ENCODE measurements at places on chromosomes 5 and 9.

GRCh38 chr5:13649656-13650055 lies 294.8 kb downstream of the DNAH5 start:
- DNase-seq: no peak

- no peak for DNase-seq
Observed at GRCh38 chr9:121949364-121949763, 143.7 kb downstream of the TTLL11 start.

GRCh38 chr9:120368799-120369198 lies 211.2 kb downstream of the CDK5RAP2 start:
- no peak for DNase-seq

DNA sequence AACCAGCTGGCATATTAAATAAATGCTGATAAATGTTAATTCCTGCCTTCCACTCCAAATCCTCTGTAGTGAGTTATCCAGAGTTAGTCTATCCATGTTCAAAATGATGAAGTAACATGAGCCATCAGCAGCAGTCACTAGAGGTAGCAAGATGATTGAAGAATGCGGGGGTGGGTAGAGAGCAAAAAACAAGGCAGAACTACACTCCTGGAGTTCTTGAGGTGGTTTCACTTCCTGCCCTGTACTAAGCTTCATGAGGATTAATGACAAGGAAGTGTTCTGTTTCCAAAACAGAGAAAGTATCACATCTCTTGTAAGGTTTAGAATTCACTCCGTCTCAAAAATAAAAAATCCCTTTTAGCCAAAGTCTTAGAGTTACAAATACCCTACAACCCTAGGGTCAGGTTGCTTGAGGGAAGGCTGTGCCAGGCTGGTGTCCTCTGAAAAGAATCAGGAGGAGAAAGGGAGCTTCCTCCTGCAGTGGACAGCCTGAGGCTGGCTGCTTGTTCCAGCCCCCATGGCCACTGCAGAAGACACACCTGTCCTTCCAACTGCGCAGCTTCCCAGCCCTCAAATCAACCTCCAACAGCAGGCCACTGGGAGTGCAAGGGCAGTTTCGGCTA lies 180.2 kb downstream of the DENND1A start:
- DNase-seq: no peak

DNA sequence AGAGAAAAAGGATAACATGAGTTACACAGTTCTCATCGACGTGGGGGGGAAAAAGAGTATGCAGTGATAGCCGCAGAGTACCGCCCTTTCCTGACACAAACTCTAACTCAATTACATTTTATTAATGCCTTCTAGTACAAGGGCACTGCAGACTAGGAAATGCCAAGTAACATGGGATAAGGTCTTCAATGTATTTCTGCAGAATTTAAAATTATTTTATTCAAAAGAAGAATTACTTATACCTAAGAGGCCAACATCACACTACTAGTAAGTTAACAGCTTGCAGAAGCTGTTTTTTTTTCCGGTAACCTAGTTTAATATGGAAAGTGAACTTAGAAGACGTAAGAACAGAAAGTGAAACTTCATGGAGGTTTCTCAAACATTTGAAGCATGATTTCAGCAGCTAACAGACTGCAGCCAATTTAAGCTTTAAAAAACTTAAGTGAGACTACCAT lies 3.9 kb downstream of the SETX start:
- no peak for DNase-seq

- DNase-seq: peak; percentile 29
Observed at GRCh38 chr5:135539430-135540005, 3.8 kb upstream of the NEUROG1 start.

GRCh38 chr9:137116027-137116507 lies 1.5 kb upstream of the DPP7 start:
- no peak for DNase-seq

DNA sequence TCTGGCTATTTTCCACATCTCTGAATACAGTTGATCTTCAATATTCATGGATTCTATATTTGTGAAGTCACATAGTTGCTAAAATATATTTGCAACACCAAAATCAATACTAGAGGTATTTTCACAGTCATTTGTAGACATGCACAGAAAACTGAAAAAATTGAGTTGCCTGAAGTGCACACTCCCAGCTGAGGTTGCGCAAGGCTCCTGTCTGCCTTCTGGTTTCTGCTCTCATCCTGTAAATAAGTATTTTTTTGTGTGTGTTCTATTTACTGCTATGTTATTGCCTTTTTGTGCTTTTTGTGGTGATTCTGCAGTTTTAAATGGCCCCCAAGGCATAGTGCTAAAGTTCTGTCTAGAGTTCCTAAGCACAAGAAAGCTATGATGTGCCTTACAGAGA lies 371.1 kb upstream of the GRAMD2B start:
- no peak for DNase-seq

DNA sequence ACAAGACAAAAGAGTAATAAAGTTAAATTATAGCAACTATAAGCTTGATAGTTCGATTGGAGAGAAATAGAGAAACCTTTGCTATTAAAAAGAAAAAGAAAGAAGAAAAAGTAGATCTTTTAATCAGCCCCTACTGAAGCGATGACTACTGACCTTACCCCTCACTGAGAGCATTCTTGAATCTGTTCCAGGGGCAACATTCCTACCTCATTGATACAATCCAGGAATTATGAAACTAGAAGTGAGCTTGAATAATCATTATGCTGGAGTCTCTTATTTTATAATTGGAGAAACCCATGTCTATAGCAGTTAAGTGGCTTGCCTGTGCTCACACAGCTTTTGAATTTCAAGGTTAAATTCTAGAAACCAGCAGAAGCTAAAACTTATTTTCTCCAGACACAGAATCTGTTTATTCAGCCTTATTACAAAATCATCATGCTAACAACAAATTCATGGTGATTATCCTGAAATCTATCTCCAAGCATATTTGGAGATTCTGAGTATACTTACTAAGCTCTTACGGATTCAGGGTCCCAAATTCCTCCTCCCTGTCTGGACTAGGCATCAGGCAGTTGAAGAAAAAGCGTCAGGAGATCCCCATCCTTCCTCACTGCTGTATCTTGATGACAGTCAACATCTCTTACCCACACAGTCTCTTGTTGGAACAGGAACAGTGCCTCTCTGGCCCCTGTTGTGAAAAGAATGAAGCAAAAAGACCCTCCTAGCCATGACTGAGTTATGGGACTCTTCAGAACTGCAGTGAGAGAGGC lies 547.6 kb upstream of the WWC1 start:
- no peak for DNase-seq

DNA sequence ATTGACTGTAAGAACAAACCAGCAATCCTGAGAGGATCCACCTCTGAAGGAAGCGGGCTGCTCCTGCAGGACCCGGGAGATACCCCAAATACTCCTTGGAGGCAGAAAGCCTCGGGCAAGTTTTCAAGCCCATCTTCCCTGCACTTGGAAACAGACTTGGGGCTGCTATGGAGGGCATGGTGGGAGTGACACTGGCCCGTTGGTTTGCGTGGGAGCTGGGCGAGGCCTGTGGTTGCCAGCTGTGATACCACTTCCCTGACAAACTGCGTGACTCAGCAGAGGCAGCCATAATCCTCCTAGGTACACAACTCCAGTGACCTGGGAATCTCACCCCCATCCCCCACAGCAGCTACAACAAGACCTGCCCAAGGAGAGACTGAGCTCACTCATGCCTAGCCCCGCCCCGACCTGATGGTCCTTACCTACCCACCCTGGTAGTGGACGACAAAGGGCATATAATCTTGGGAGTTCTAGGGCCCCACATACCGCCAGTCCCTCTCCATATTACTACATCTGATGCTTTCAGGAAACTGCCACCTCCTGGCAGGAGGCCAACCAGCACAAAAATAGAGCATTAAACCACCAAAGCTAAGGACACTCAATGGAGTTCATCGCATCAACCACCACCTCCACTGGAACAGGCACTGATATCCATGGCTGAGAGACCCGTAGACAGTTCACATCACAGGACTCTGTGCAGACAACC lies 38.1 kb upstream of the VLDLR start:
- DNase-seq: no peak

DNA sequence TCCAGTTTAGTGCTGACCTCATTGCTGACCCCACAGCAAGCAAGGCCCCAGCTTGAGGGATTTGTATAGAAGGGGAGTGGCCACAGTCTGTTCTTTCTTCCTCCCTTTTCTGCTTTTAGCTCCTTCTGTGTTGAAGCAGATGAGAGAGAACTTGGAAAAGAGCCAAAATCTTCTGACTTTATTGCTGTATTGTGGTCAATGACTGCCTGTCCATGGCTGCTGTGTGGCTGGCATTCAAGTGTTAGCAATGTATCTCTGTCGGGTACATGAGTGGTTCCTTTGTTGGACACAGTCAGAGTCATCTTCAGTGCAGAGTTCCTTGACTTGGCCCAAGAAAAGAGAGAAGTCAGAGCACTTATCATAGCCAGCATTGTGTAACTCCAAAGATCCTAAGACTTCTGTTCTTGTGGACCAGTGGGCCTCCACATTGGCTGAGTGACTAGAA lies 154.1 kb downstream of the LRRC70 start:
- DNase-seq: no peak

- DNase-seq: no peak
Observed at GRCh38 chr5:67289763-67290521, 93.3 kb upstream of the CD180 start.

GRCh38 chr9:132745756-132746709 lies 75.8 kb downstream of the GTF3C4 start:
- no peak for DNase-seq

GRCh38 chr5:27479859-27480258 lies 441.5 kb upstream of the CDH9 start:
- no peak for DNase-seq

- DNase-seq: no peak
Observed at GRCh38 chr9:80994892-80995291, 694.5 kb downstream of the TLE1 start.

GRCh38 chr9:134601764-134602163 lies 39.8 kb upstream of the COL5A1 start:
- no peak for DNase-seq

- no peak for DNase-seq
Observed at GRCh38 chr9:72313507-72313906, 51.5 kb downstream of the ZFAND5 start.

DNA sequence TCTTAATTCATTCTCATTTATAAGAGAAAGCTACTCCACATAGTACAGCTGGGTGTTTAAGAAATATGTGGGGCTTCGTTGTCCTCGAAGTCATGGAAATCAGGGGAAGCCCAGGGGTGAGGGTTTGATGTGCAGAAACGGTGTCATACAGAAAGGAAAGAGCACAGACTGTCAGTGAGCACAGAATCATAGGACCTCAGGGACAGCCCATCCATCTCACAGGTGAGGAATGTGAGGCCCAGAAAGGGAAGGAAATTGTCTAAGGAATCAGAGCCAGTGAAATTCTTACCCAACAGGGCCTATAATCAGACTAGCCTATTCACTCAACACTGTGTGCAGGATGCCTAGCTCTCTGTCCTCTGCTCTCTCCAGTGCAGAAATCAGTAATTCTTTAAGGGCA lies 535.6 kb downstream of the SPOCK1 start:
- no peak for DNase-seq

GRCh38 chr5:171601266-171601881 lies 181.9 kb downstream of the FGF18 start:
- no peak for DNase-seq

DNA sequence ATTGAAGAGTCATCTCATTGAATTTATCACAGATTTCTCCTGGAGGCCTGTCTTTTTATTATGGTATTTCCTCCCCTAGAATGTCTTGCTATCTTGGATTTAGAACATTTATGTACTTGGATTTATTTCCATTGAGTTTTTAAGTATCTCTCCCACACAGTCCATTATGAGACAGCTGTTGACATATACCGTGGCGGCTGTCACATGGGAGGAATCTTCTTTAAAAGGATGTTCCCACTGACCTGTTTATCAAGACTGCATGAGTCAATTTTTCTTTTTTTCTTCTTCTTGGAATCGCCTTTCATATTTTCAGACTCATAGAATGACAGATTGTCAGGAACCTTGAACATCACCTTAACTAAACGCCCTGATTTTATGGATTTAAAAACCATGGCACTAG lies 2.9 kb upstream of the CAVIN4 start:
- no peak for DNase-seq

DNA sequence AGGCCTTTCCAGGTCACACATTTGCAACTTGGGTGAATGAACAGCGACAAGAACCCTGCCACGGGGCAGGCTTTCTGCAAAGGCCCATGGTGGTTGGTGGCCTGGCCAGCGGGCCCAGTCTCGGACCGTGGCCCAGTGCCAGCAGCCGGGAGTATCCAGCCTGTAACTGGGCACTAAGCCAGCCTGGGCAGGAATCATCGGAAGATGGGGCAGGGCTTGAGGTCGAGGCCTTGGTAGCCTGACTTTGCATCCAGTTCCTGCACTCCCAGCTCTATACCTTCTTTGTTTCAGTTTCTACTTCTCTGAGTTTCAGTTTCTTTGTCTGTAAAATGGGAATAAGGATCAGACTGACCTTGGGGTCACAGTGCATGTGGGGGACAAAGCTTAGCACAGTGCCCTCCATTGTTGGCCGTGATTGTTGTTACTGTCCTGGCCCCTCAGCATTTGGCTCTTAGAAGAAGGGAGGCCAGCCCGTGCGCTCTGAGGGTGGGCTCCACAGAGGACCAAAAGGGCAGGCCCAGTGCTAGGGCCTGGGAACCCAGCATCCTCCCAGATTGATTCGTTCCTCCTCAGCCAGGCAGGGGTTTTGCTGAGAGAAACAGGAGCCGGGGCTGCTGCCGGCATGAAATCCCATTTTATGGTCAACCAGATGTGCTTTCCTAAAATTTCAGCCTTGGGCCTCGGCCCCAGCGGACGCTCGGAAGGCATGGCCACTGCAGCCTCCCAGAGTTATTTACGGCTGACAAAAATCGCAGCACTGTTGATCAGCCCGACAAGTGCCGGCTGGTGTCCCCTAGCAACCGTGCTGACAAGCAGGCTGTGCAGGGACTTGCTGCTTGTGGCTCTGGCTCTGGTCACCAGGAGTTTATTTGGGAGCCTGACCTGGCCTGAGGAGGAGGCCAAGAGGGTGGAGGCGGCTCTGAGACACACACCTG lies 43.6 kb downstream of the JADE2 start:
- DNase-seq: no peak

GRCh38 chr5:90353254-90353653 lies 56.3 kb downstream of the CETN3 start:
- DNase-seq: no peak

GRCh38 chr5:127203818-127204217 lies 86.8 kb upstream of the MEGF10 start:
- no peak for DNase-seq

- no peak for DNase-seq
Observed at GRCh38 chr9:121246821-121247561, 21.0 kb upstream of the GSN start.

Measured in RWPE2 (cell line).